GM23248 (cell line): ENCODE measurements at places on chromosomes 4 and X.

GRCh38 chrX:109327251-109327650 lies 154.6 kb downstream of the GUCY2F start:
- no peak for DNase-seq

DNA sequence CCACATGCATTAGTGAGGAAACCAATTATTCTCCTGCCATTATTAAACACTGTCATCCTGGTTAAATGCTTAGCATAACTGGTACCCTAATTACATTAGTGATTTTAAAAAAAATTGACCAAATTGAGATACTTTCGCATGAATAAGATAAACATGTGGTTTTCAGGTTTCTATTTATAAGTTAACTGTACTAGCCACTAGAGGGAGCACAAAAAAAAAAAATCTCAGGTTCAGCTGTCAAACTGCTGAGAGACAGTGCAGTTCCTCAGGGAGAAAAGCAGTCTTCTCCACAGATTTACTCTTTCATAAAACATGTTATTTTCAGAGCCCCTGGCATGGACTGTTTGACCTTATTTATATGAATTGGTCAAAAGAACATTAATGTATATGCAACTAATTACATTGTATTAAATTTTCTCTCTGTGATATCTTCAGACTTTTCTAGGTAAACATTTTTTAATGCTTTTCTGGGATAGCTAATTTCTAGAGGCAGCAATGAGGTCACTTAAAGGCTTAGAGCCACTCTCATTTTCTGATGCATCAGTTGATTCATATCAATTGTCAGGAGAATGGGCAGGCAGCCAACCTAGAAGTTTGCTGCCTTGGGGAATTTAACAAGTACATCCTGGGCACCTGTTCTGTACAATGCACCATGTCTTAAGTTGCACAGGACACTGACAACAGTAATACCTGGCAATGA lies 167.5 kb downstream of the CDS1 start:
- peak; percentile 67 for DNase-seq

- no peak for DNase-seq
These were observed 21.5 kb downstream of the COQ2 start for GRCh38 chr4:83263106-83263505.

GRCh38 chr4:77881460-77882295 lies 19.0 kb downstream of the MRPL1 start:
- DNase-seq, result peak; percentile 24

- DNase-seq, result peak; percentile 24
These were observed 2.2 kb downstream of the SRP72 start for GRCh38 chr4:56469489-56470210.

GRCh38 chr4:127250577-127250976 lies 382.2 kb upstream of the INTU start:
- no peak for DNase-seq

- no peak for DNase-seq
These were observed 1381.5 kb upstream of the ADGRL3 start for GRCh38 chr4:59818656-59819055.

- no peak for DNase-seq
These were observed 56.6 kb downstream of the PPM1K start for GRCh38 chr4:88227734-88228133.

GRCh38 chr4:40202474-40202873 lies 5.6 kb downstream of the RHOH start:
- no peak for DNase-seq

GRCh38 chrX:30938295-30938694 lies 49.2 kb upstream of the TAB3 start:
- no peak for DNase-seq

- no peak for DNase-seq
These were observed 123.3 kb downstream of the RNF150 start for GRCh38 chr4:141009931-141010330.
